ENCODE measurements at places on chromosomes 6 and 20. TPM values are rescaled to one million over a fixed set of nuclear protein-coding genes. Genes with fewer than 3 reads are reported as not detected.
A peak's percentile ranks its signal among the peaks of the same experiment; 100 is the strongest.

DNA sequence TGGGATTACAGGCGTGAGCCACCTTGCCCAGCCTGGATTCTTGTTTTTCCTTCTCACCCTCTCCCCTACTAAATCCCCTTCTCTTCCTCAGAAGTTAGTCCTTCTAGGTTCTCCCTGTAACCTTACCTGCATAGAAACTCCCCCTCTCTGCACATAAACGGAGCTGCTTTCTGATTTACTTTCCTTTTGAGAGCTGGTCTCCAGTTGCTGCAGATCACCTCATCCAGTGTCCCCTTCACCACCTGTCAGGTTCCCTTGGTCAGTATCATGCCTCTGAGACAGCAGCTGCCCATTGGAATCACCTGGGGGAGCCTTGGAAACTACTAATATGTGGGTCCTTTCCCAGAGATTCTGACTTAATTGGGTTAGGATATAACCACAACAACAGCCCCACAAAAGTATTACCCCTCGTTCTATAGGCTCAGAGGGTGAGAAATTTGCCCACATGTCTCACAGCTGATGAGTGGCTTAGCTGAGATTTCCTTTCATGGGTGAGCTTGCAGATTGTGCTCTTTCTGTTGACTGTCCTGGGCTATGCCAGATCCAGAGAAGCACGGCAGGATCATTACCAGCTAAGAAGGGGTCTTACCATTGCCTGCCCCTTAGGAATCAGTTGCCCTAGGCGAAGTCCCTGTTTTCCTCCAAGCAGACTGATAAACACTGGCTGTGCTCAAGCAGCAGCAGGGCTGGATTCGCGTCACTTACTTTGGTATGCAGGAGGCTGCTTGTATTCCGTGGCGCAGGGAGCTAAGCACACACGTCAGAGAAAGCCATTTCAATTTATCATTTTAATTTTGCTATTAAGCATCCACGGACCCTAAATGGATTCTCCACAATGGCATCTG is 51.3 kb downstream of the AKAP12 start:
- no peak for DNase-seq

GRCh38 chr6:18329776-18330175 is 57.4 kb upstream of the RNF144B start:
- DNase-seq: no peak

DNA sequence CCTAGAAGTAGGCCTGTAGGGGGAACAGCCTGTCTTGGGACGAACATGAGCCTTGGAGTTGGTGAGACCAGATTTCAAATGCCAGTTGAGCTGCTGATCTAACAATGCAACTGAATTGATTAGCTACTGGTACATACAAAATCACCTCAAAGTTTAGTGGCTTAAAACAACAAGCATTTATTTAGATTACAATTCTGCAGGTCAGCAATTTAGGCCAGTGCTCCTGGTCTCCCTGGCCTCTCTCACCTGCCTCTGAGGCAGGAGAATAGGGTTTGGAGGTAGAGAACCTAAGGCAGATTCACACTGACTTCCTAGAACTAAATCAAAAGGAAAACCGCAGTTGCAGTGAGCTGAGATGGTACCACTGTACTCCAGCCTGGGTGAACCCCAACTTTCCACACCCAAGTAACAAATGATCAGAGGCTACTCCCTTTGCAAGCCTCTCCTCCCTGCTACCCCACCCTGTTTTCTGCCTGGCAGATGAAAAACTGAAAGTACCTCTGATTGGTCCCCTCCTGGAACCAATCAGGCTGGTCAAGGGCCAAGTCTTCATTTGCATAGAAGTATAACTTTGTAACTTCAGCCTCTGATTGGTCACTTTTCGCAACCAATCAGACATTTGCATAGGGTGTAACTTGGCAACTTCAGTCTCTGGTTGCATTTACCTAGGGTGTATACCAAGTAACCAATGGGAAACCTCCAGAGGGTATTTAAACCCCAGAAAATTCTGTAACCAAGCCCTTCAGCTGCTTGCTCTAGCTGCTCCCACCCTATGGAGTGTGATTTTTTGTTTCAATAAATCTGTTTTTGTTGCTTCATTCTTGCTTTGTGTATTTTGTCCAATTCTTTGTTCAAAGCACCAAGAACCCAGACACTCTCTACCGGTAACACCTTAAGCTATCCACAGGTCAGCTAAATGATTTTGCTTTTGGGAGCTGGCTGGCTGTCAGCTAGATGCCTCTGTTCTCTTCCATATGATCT is 8.1 kb upstream of the UBR2 start:
- DNase-seq: no peak

DNA sequence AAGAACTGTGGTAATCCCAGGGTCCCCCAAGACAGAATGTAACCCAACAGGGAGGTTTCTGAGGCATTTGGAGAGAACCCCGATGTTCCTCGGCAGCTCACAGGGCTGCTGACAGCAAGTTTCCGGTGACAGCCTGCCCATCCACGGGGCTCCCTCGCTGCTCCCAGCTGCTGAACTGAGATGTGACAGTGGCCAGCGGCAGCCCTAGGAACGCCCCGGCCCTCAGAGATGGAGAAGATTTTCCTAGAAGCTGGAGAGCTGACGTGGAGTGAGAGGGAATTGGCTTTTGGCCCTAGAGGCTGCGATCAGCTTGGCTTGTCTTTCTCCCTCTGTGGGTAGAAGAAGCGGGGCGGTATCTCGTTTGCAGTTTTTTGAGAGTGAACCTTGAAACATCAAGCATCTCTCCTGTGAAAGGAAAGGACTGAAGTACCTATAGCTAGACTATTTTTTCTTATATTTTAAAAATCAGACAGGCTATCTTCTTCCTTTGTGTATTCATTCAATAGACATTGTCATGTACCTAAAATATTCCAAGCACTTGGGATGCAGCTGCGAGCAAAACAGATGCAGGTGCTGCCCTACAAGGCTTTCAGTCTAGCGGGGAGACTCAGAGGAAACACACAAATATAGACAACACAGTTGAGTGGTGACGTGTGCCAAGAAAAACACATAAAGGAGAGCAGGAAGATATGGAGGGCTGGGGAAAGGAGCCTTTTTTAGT is 28.4 kb upstream of the NFATC2 start:
- peak; percentile 69 for DNase-seq

DNA sequence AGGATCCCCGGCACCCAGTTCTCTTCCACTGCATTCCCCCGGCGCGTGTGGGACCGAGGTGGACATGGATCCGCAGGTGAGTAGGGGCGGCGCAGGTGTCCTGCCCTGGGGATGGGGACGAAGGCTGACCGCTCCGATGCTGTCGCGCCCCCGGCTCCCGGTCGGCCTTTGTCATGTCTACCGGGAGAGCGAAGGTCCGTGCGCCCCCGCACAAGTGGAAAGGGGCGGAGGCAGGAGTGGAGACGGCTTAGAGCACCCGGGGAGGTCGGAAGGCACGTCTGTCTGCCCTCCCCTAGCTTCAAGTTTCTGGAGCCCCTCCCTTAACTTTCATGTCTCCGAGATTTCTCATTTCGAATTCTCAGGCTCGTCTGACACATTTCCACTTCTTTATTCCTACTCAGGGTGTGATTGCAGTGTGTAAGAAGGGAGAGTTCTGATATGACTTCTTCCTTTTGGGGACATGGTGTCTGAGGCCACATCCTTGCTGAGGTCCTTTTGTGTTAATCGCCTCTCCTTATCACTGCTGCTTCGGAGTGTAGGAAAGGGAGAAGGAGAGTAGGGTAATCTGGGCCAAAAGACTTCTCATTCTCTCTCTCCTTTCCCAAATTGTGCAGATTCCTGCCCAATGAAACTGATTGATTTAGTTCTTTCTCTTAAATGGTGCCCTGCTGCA is 435 bp downstream of the KIFC1 start:
- DNase-seq: no peak

- no peak for DNase-seq
These were observed 31.8 kb downstream of the SNRNP48 start for GRCh38 chr6:7621761-7622160.

GRCh38 chr6:90653750-90654149 is 66.9 kb upstream of the MAP3K7 start:
- DNase-seq: no peak

- peak; percentile 65 for DNase-seq
These were observed 41.5 kb downstream of the MYH7B start for GRCh38 chr20:34997131-34997561.

DNA sequence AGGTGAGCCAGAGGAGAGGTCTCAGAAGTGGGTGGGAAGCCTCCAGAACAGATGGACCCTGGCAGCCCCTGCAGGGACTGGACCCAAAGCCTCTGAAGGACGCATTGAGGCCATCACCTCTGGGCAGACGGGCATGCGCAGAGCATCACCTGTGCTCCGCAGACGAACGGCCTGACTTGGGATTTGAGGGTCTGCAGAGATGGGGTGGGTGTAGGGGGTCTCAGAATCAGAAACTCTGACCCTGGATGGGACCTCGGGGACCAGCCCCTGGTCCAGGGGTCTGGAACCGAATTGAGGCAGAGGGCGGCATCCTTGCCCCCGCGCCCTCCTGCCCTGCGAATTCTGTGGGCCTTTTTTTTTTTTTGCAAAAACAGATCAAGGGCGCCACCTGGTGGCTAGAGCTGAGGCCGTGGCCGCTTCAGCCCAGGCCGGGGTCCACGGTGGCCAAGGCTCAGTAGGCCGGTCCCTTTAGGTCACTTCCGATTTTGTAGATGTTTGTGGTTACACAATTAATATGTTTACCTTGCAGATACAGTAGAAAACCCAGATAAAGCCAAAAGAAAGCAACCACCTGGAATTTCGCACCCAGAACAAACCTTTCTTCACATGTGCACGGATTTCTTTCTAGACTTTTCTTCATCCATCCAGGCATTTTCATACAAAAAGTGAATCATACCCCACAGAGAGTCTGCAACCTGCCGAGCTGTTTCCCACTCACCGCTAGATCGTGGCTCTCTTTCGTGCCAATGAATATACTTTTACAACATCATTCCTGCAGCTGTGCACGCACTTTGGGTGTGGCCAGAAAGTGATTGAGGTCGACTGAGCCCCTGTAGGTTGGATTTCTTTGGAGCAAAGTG is 25.9 kb downstream of the ZBP1 start:
- peak; percentile 62 for DNase-seq

GRCh38 chr6:157374889-157375443 is 6.0 kb upstream of the ZDHHC14 start:
- DNase-seq: no peak

GRCh38 chr6:38443352-38444144 is 196.2 kb downstream of the BTBD9 start:
- no peak for DNase-seq

DNA sequence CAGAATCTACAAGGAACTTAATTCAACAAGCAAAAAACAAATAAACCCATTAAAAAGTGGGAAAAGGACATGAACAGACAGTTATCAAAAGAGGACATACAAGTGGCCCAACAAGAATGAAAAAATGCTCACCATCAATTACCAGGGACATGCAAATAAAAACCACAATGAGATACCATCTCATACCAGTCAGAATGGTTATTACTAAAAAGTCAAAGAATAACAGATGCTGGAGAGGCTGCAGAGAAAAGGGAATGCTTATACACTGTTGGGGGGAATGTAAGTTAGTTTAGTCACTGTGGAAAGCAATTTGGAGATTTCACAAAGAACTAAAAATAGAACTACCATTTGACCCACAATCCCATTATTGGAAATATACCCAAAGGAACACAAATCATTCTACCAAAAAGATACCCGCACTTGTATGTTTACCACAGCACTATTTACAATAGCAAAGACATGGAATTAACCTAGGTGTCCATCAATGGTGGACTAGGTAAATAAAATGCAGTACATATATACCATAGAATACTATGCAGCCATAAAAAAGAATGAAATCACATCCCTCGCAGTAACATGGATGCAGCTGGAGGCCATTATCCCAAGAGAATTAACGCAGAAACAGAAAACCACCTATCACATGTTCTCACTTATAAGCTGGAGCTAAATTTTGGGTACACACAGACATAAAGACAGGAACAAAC is 48.4 kb downstream of the RNGTT start:
- DNase-seq: no peak

DNA sequence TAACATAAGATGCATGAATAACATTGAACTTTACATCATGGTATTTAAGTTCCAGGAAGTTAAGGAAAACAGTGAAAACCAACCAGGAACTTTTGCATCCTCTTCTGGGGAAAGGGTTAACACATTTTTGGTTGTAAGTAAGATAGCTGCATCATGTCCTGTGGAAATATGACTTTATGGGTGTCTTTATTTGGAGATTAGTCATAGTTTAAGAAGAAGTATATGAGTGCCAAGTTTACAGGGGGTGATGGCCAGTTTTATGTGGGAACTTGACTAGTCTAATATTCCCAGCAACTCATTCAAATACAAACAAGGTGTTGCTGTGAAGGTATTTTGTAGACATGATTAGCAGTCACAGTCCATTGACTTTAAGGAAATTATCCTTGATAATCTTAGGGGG is 78.0 kb downstream of the PDE10A start:
- no peak for DNase-seq

- no peak for DNase-seq
These were observed 370.3 kb downstream of the CD109 start for GRCh38 chr6:74066168-74066871.

Gene GLP1R
- total RNA-seq: 9.0 TPM

Gene SLC32A1
- not detected for total RNA-seq

Gene NELFCD
- total RNA-seq: 43.1 TPM

Gene ADTRP
- total RNA-seq: 39.7 TPM

Gene LY6G5B
- total RNA-seq: 2.7 TPM

Gene GHRH
- total RNA-seq: not detected
